ENCODE measurements at places on chromosomes 1 and 21.

DNA sequence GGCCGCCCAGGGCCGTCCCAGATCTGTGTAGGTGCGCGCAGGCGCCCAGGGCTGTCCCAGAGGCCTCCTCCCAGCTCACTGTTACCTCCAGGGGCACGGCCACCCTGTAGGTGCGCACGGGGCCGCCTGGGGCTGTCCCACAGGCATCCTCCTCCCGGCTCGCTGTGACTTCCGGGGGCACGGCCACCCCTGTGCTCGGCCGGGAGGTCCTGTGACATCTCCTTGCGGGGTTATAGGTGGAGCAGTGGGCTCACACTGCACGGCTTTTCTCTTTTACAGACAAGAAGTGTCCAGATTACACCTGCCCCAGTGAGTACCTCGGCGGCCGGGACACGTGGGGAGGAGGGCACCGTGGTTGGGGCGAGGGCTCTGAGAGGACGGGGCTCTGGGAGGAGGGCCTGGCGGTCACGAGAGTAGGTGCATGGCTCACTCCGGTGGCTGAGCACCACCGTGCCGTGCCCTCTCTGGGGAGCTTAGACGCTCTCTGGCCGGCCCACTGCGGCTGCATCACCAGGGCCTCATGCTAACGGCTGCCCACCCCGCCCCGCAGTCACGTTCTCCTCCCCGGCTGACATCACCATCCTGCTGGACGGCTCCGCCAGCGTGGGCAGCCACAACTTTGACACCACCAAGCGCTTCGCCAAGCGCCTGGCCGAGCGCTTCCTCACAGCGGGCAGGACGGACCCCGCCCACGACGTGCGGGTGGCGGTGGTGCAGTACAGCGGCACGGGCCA is 21.4 kb downstream of the COL6A1 start:
- no peak for DNase-seq

DNA sequence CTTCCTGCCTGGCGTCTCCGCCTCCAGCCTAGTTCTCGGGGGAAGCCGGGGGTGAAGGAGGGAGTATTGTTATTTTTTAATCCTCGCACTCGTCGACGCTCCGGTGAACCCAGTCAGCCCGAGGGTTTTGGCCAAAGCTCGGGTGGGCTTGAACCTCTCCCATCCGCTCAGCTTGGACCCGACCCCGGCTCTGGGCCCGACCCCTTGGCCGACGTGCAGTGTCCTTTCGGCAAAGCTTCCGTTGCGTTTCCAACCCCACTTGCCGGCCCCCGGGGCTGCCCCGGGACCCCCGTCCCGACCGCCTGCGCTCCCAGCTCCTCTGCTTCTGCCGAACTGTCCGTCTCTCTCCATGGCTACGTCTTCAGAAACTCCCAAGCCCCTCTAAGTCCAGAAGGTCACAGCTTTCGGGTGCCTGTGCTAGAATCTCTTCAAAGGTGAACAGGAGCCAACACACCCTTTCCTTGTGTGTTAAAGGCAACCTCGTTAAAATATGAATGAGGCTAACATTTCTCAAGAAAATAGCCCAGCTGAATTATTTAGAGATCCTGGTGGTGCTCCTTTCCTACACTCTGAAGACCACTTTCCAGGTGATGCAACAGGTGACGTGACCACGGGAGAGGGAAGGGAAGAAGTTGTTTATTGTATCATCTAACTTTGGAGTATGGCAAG is 647 bp downstream of the DESI2 start:
- DNase-seq, result no peak

DNA sequence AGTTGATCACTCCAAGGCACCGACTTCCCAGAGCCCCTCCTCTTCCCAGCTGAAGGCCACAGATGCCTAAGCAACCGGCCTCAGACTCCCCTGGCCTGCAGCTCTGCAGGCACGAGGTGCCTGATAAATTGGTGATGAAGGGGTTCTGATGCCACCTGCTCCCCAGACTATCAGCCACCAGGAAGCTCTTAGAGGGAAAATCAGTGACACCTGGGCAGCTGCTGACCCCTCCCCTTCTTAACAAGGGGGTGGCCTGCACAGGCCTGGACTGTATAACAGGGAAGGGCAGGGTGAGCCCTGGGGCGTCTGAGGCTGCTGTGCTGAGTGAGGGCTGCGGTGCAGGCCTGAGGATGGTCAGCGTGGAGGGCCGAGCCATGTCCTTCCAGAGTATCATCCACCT is at the start of gene PADI6:
PADI6 (plus strand) TSS at position 301 of the 400 bp plus-strand sequence; CDS start at position 351, 50 bp downstream.
- no peak for DNase-seq

GRCh38 chr21:45377325-45377709 is 27.6 kb upstream of the COL18A1 start:
- no peak for DNase-seq
